ENCODE measurements at places on chromosomes 6 and 20.
A peak's percentile ranks its signal among the peaks of the same experiment; 100 is the strongest.

GRCh38 chr20:49207076-49207475 is 12.1 kb upstream of the DDX27 start:
- DNase-seq = no peak

DNA sequence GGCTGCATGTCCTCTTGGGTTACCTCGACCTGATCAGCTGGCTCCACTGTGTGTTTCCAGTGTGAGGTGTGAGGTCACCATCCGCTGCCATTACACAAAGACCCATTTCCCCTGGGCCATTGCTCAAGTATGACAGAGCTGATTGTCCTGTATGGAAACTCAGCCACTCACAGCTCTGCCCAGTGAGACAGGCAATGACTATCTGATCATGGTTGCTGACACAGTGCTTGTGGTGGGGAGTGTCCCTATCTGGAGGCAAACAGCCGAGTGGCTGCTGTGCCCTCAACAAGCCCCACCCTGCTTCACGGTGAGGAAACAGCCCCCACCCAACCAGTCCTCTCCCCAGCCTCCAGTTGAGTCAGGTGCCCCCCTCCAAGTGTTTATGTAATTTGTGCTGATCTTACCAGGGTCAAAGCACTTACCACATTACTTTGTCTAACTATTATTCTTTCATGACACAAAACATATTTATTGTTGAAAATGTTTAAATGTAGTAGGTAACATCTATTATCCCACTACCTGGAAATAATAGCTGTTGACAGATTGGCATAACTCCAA is 11.7 kb upstream of the MAPK13 start:
- peak; percentile 51 for DNase-seq

- no peak for DNase-seq
Observed at GRCh38 chr6:15659181-15659580, 3.6 kb downstream of the DTNBP1 start.

DNA sequence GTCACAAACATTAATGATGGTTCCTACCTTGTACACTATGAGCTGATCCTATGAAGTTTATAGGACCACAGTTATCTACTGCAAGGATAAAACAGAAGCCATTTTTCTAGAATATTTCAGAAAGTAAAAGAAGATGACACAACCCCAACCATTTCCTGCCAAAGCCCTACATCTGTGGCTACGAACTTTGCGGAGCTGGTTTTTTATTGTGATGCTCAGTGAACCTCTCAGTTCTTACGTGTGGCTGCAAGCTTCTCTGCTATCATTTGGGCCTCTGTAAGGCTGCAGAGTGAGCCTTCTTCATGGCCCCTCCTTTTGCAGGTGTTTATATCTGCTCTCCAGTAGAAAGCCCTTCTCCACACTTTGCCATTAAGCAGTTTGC is 17.8 kb upstream of the TAGAP start:
- DNase-seq = no peak

- DNase-seq = peak; percentile 60
Observed at GRCh38 chr20:409697-410559, 1.8 kb downstream of the RBCK1 start.

- no peak for DNase-seq
Observed at GRCh38 chr6:139863346-139863745, 488.9 kb upstream of the CITED2 start.

DNA sequence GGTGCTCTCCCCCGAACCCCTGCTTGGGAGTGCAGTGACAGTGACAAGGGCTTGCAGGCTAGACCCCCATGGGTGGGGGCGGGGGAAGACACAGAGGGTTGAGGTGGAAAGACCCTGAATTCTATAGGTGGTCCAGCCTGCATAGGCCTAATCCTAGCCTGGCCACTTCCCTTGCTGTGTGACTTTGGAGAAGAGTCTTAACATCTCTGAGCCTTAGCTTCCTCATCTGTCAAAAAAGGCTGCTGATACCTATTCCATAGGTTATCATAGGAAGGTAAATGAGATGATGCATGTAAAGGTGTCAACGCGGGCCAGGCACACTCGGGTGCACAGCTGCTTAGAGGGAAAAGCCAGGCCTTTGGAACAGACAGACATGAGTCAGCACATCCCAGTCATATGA is 15.8 kb downstream of the BPIFB4 start:
- no peak for DNase-seq

GRCh38 chr20:62010551-62011402 is 54.9 kb downstream of the TAF4 start:
- DNase-seq = peak; percentile 59

GRCh38 chr6:14472986-14473337 is 355.4 kb downstream of the CD83 start:
- no peak for DNase-seq

Data from left colon (tissue), 2 donors.